ENCODE measurements at places on chromosomes 16 and 17.

DNA sequence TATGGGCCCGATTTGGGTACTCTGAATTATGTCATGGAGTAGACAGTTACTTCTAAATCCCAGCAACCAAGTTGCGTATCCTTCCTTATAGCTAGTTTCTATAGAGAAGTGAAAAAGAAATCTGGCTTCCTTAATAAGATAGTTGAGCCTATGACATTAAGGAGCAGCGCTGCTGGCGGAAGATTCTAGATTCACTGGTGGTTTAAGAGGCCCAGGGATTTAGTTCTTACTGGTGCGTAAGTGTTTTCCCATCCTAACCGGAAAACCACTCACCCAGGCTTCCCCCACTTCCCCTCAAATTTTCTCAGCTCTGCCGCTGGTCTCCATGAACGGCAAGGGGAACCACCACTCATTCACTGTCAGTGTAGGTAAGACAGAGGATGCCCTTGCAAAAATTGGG lies 230.4 kb downstream of the CPPED1 start:
- ATAC-seq = no peak

GRCh38 chr16:70734522-70735095 lies 48.8 kb upstream of the MTSS2 start:
- no peak for ATAC-seq

- ATAC-seq = peak; percentile 82
Measured at GRCh38 chr17:40501499-40501911, at the start of gene TNS4. TSS of gene TNS4 (minus strand) at chr17:40501623. CDS start at chr17:40496425, 5,198 bp downstream.

- no peak for ATAC-seq
Measured at GRCh38 chr17:9256751-9257629, 235.7 kb downstream of the NTN1 start.

- ATAC-seq = peak; percentile 10
Measured at GRCh38 chr17:79520167-79521165, 90.4 kb downstream of the RBFOX3 start.

- ATAC-seq = no peak
Measured at GRCh38 chr17:77375108-77375916, 234.5 kb downstream of the SEC14L1 start.

DNA sequence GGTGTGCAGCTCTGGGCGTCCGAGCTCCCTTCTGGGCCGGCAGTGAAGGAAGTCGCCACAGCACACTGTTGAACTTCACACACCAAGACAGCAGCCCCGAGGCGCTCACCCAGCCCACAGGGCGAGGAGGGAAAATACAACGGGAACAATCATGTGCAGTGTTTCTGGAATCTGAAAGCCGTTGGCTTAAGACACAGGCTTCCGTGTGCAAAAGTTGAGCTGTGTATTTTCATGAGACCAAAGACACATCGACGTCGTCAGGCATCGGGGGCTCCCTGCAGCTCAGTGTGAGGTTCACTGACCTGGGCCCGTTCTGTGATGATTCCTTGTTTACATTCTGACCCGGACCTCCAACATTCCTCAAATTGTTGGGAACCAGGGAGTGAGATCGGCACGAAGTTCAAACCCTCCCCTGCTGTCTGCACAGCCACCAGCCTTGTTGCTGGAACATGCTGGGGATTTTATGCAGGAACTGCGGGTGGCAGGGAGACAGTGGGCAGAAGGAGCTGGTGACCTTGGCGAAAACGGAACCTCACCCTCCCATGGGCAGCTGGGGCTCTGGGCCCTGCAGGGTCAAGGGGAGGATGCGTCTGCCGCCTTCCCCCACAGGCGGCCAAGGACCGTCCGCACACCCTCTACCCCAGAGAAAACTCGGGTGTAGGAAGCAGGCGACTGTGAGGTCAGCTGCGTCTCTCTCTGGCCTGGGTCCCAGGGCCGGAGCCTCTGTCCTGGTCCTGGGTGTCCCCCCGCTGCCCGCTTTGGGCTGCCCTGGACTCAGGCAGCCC lies 72.2 kb downstream of the METRNL start:
- ATAC-seq = no peak

DNA sequence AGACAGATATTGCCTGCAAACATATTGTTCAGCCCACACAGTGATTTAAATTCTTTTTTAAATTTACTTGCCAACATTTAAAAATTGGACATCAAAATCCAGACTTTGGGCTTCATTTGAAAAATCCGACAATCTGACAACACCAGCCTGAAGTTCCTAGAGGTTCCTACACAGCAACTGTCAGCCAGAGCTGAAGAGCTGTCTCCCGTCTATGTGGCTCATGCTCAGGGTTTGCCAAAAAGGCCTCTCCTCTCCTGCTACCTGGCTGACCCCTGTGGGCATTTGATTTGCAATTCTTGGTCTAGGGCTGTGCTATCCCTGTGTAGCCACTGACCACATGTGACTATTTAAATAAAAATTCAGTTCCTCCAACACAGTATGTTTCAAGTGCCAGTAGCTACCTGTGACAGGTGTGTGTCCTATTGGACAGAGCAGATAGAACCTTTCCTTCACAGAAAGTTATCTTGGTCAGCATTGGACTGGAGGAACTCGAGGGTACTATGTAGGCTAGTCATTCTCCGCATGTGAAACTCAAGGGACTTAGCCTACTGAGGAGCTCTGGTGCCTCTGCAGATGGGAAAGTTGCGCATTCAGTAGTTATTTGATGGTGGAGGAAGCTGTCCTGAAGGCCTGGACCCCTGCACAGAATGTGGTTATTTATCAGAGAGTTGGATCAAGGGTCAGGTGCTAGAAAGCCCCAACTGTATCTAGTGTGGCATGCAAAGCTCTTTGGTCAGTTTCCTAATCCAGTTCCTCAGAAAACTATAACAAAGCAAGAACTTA lies 2.7 kb downstream of the LYRM1 start:
- ATAC-seq = no peak

DNA sequence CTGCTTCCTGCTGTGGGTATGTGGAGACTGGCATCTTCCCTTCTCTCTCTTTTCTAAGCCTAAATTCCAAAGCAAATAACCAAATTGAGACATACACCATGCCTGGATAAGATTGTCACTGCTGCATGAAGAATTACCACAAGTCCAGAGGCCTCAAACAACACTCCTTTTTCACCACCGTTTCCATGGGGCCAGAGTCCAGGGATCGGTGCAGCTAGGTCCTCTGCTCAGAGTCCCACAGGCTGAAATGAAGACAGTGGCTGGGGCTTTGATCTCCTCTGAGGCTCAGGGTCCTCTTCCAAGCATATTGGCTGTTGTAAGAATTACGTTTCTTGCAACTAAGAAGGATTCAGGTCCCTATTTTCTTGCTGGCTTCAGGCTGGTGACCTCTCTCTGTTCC lies 130.4 kb downstream of the SLC39A11 start:
- ATAC-seq = no peak

DNA sequence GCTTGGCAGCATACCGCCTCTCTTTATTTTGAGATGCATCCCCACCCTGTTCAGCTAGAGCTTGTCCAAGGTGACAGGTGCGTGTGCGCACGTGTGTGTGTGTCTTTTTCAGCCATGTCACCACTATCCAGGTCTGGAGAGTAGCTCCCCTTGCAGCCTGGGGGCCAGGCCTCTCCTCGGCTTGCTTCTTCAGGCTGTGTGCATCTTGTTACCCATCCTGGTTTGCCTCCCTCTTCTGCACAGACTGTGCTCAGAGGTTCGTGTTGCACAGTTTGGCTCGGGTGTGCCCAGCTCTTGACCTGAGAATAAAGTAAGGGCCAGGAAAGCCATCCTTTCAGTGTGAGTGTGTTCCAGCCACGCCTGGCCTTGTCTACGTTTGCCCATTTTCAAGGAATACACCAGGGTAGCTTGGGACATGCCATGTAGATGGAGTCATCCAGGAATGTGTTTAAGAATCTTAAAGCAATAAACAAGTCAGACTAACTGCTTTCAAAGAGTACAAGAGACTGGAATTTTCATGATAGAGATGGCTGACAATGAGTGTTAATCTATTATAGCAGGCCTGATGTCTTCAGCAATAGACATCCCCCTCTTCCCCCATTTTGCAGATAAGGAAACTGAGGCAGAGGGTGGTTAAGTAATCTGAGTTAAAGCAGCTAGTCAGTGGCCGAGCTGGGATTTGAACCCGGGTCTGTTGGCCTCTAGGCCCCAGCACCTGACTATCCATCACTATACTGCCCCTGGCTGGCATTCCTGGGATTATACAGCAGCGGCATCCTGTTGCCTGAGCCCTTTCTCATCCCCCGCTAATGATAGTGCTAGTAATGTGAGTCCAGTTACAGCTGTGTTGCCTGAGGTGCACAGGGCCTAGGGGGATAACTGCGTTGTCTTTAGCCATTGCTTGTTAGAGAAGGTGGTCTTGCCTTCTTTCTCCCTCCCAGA lies 77.9 kb downstream of the KSR1 start:
- no peak for ATAC-seq

DNA sequence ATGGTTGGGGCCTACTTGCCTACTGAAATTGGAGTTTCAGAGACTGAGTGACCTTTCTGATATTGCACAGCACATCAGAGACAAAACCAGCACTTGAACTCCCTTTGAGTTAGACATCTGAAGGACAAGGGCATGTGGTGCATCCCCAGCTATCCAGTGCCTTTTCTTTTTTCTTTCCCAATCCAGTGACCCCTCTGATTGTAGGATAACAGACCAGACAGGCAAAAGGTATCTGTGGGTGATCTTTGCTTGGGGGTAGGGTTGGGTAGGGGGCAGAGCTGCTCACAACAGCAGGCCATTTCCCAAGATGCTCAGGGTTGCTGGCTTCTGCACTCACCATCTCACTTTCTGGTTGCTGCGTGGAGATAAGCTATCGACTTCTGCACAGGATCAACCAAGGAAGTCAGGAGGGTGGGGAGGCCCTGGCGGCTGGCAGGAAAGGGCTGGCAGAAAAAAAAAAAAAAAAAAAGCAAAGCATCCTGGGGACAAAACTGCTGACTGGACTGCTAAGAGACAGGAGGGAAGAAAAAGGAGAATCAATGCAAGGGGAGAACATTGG lies 42.2 kb downstream of the HOXB1 start:
- ATAC-seq = no peak

- ATAC-seq = no peak
Measured at GRCh38 chr16:53946746-53947386, 242.9 kb downstream of the FTO start.

DNA sequence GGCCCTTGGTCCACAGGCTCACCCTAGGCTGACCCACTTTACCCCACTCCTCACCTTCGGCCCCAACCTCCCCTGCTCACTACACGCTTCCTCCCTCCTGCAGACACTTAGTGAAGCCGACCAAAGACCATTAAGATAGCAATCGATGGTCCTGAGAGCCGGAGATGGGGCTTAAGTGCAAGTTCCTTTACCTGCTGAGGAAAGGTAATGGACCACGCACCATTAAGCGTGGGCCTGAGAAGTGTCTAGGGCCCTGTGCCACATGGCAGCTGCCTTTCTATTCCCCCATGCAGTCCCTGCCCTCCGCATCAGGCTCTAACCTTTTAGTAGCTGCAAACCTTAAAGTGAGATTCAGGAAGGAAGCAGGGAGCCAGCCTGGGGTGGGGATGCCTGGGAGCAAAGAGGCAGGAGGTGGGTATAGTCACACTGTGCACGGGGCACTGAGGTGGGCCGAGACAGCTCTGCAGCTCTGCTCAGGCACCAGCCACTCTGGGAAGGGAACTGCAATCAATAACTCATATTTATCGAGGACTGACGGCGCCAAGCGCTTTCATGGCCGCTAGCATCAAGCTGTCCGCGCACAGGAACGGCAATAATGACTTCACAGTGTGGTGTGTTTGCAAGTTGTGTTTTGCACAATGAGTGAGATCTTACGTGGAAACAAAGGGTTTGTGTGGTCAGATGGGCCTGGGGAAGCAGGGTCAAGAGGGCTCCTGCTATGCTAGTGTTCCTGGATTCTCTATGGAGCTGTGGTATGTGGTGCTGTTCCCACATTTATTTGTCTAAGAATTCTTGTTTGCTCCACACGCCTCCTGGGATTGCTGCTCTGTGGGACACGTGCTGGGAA lies 84.9 kb upstream of the CDC42EP4 start:
- ATAC-seq = no peak

GRCh38 chr17:80523956-80524712 lies 20.5 kb upstream of the RPTOR start:
- ATAC-seq = no peak

DNA sequence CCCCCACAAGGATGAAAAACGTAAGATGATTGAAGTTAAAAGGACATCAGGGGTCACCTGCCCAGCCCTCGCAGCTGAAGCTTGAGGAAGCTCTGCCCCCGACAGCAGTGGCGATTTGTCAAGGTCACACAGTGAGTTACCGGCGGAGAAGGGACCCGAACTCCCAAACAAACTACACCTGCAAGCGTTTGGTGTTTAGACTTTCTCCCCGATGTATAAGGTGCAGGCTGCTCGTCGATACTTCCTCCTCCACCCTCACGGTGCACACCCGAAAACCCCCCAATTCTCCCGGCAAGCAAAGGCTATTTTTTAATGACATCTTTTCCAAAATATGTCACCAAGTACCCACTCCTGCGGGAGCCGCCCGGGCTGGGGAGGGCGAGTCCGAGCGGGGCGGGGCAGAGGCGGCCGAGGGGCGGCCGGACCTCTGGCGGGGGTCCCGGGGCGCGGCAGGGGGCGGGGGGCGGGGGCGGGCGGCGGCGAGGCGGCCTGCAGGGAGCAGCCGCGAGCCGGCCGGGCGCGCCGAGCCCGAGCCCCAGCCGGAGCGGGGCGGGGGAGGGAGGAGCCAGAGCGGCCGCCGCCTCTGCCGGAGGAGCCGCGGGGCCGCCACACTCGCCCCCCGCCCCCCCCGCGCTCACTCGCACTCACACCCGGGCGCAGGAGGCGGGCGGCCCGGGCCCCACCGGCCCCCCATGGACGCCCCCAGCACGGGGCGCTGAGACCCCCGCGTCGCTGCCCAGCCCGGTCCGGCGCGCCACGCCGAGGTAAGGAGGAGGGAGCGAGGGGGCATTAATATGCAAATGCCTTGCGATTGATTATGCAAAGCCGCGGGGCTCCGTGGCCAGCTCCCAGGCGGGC lies at the start of gene THRA:
Gene THRA (plus strand): TSS at position 637 of the 858 bp plus-strand sequence. CDS start 11,524 bp downstream, outside the sequence.
- peak; percentile 62 for ATAC-seq

DNA sequence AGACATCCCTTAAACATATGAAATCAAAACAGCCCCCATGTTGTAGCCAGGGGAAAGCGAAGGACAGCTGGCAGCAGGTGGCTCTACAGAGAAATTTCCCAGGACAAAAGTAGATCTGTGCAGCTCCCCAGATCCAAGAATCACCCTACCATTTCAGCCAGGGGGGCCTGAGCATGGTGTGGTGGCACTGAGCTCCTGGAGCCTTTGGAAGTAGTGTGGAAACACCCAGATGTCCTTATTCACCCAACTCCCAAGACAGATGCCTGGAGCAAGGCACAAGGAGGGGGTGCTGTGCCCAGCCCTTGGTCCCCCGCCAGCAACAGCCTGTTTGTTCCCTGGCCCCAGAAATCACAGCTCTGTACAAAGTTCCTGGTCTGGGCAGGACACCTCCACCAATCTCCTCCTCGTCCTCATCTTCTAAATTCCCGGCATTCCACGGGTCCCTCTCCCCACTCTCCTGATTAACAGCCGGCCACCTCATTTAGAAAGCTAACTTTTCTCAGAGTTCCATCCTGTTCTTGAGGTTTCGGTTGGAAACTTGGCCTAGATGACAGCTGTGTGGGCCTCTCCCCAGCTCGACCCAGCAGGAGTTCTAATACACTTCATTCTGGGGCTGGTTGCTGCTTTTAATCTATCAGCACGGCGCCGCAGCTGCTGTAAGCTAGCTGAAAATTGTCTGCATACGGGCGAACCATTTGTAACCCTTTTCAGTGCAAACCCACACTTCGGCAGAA lies 191.1 kb downstream of the C16orf78 start:
- ATAC-seq = no peak

GRCh38 chr17:16190703-16191360 lies 24.5 kb downstream of the NCOR1 start:
- ATAC-seq = no peak
